ENCODE measurements at places on chromosomes 11 and 22.

DNA sequence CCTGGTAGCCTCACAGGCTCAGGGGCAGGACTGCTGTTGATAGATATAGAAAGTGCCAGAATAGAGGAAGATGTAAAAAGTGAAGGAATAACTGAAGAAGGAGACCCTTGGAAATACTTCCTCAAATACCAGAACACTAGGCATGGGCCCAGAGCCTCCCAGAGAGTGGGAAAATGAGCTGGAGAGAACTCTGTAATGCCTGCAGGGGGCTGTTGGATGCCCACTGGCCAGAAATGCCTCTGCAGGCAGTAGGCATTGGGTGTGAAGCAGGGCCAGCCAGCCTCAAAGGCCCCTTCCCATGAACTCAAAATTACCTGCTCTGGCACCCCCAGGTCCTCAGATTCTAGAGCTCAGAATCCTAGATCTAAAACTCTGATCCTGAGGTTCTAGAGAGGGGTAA is 15.1 kb downstream of the P2RY2 start:
- no peak for DNase-seq

DNA sequence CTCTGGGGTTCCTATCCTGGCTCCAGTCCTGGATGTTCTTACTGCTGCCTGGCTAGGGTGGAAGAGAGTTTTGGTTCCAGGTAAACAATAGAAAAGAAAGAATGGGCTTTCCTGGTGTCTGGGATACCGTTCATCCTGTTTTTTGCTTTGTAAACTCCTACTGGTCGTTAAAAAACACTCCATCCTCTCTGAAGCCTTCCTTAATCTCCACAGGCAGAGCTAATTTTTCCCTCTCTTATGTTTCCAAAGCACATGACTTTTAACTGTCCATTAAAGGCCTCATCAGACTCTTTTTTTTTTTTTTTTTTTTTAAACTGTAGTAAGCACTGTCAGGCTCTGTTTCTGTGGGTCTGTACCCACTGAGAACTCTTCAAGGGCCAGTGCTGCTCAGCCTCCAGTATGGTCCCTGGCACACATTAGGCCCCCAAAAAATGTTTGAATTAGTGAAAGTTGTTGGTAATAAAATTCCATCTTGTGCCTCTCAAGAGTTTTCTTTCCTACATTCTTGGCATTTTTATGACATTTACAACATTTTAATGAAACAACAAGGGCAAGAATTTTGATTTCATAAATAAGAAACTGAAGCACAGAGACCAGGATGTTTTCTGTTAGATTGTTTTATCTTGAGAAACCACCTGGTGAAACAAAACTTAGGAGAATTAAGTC is 104.2 kb downstream of the TEAD1 start:
- DNase-seq = no peak

DNA sequence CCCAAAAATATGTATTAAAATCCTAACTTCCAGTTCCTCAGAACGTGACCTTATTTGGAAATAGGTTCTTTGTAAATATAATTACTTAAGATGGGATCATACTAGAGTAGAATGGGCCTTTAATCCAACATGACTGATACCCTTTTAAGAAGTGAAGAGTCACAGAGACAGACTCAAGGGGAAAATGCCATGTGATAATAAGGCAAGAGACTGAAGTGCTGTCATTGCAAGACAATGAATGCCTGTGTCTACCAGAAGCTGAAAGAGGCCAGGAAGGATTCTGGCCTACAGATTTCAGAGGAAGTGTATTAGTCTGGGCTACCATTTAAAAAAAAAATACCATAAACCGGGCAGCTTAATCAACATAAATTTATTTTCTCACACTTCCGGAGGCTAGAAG is 85.9 kb upstream of the LRRC55 start:
- DNase-seq = no peak

DNA sequence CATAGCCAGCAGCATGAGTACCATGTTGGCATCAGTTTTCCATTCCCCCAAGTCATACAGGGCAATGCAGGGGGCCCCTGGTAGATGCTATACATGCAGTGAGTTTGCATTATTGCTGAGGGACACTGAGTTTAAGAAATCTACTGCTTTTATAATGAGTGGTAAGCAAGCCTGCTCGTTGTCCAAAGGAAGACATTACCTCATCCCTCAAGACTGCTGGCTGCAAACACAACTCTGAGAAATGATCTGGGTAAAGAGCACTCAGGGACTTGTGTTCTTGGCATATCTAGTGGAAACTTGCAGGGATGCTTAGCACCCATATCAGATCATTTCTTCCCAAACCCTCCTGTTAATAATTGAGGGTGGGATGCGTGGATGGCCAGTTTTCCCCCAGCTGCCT is 77.9 kb downstream of the CWC15 start:
- no peak for DNase-seq

- DNase-seq = no peak
Measured at GRCh38 chr11:61071208-61071681, 31.0 kb upstream of the CD5 start.

- no peak for DNase-seq
Measured at GRCh38 chr22:39177456-39177775, 24.9 kb upstream of the CBX7 start.

DNA sequence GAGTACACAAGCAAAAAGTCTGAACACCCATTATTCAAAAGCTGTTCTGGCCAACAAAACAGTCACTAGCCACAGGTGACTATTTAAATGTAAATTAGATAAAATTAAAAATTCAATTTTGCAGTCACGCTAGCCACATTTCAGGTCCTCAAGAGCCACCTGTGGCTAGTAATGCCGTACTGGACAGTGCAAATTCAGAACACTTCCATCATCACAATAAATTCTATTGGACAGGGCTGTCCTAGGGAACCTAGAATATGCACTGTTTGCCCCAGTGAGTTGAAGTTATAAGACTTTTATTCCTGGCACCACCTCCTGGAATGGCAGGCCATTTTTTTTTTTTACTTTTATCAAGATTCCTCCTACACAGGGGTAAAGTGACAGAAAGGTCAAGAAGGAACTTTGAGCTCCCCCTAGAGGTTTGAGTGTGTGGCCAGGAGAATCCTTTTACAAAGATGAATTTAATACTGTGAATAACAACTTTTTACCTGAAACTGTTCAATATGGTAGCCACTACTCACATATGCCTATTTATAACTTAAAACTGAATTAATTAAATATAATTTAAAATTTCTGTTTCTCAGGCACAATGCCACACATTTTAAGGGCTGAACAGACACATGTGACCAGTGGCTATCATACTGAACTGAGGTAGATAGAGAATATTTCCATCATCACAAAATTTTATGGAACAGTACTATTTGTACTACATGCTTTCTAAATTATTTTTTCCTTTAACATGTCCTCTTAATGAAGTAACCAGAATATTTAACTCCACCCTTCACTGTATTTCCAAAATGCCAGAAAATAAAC is 6.5 kb downstream of the MSANTD2 start:
- no peak for DNase-seq

DNA sequence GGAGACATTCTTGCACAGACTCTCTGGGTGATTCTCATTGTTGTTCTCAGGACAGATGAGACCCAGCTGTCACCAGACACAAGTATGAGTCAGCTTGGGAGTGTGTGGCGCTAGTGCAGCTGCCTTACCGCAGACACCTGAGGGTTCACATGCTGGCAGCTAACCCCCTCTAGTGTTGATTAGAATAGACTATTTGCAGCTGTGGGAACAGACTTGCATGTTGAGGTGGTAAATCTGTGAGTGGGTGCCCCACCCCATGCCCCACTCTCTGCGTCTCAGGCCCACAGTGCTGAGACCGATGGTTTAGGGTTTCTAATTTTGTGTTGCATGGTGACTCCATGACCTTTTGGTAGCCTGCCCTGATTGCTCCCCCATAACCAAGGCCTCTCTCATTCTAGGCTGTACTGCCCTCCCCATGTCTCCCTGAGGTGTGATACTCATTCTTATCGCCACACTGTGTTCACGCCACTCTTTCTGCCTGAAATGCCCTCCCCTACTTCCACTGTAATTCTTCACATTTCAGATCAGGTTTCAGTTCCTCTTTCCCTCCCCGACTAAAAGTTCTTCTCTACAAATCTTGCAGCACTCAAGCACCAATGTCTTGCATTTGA is 73.7 kb upstream of the KIRREL3 start:
- peak; percentile 48 for DNase-seq

DNA sequence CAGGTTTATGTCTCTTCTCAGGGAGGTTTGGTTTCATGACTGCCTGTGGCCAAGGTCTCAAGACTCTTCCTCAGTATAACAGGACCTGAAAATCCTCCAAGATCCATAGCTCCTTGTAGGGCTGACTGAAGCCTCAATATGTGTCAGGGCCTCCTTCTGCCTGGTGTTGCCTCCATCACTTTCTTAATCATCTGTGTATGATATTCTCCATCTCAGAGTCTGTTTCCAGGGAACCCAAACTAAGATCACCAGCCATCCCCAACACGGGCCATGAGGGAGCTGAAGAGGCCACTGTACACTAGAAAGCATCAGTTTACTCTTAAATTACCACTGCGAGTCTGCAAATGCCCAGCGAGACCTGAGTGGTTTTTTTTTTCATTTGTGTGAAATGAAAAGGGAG is 17.7 kb downstream of the GGTLC2 start:
- DNase-seq = no peak

DNA sequence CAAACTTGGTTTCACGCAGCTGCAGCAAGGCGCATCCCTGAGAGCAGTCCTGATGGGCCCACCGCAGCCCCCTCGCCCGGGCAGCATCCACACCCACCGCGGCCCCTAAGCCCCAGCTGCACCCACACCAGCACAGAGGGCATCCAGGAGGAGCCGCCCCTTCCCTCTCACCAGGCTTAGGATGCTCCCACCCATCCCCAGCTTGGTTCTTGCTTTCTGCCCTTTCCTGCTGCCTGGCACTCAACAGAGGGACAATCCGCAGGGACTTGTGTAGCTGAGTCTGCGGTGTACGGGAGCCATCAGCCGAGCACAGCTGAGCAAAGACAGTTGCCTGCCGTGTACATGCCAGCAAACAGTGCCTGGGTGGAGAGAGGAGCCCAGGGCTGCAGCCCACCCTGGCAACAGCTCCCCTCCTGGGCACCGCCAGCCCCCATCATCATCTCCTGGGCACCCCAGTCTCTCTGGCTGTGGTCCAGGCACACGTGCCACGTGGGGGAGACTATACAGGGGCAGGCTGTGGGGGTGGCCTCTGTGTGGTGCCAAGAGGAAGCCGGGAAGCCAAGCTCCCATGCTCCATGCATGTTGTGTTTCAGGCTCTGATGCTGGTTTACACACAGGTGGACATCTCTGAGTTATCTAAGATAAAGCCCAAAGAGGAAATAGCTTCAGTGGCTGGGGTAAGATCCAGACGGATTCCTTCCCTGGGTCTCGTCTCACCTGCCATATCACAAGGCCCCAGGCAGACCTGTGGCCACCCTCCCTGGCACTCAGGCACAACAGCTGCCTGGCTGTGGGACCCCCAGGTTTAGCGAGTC is 36.0 kb upstream of the GNB1L start:
- DNase-seq = no peak

DNA sequence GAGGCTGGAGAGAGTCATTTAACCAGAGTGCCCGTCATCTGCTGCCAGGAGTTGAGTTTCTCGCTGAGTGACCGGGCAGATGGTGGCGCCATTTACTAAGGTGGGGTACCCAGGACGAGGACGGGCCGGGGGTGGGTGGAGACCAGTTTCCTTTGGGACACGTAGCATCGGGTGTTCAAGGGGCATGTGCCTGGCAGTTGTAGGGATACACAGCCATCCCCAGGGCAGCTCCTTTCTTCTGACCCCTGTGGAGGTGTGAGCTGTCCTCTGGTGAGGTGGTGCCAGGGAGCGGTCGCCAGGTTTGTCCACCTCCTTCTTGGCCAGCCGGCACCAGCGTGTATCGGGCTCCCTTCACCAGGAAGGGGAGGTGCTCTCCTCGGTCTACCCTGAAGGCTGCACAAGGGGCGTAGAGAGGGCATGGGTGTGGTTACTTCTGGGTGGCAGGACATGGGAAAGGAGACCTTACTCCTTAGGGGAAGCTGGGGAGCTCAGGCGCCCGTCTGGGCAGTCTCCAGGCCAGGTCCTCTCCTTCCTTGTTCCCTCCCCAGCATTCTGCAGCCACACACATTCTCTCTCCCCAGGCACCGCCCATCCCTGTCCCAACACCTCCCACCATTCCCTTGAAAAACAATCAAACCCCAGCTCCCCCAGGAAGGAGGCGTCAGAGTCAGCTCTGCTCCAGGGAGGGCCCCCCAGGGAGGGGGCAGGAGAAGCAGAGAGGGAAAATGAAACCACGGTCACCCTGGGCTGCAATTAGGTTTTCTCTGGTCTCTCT is 10.3 kb upstream of the MB start:
- DNase-seq = peak; percentile 59

- no peak for DNase-seq
Measured at GRCh38 chr11:29802522-29802921, 214.3 kb downstream of the KCNA4 start.

GRCh38 chr11:31720225-31720624 is 90.9 kb downstream of the PAX6 start:
- no peak for DNase-seq

- DNase-seq = no peak
Measured at GRCh38 chr11:107648242-107648641, 57.3 kb downstream of the ELMOD1 start.

- DNase-seq = no peak
Measured at GRCh38 chr11:99015634-99016454, 4.9 kb upstream of the CNTN5 start.

DNA sequence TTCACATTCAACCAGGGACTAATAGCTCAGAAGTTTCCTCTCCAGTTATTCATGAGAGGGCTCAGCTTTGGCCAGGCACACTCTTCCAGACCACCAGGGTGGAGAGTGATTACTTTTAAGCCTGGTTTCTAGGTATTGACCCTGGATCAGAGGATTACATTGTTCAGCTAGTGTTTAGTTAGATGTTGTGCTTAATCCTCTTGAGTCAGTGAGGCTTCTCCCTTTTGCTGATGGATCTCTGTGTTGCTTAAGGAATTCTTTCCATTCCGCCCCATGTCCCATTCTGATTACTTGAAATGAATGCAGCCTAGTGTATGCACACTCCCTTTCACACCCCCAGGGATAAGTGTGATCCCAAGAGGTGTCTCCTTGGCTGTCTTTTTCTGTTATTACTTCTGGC is 271.7 kb upstream of the ANO5 start:
- DNase-seq = no peak

DNA sequence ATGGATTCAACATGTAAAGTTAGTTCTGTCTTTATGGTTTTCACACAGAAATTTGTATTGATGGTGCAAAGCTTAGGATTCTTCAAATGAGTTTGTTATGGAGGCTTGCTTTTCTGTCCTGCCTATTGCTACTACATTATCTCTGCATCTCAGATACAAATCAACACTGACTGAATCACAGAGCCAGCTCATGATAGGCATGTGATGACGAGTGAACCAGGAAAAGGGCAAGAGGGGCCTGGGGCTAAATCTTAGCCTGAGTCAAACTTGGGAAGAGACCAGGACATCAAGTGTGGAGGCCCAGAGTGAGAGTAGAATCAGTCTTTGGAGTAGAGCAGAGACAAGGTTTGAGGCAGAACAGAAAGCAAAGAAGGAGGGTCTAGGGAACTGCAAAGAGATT is 107.1 kb upstream of the CD44 start:
- no peak for DNase-seq

DNA sequence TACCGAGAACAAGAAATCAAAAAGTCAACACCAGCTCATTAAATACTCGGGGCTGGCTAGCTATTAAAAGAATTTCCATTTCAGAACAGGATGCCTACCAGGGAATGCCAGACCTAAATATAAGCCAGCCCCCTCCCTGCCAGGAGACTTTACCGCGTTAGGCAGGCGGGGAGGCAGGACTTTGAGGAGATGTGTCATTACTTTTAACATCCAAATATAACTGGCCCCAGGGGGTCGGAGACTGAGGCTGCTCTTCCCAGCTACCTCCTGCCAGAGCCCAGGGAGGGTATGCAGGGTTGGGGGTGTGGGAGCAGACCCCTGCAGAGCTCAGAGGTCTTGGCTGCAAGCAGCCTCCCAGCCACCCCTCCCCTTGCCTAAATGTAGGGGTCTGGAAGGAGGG is 183.5 kb downstream of the DSCAML1 start:
- DNase-seq = no peak
